Breast epithelium (tissue), 4 donors: ENCODE measurements at places on chromosomes 1 and 21. TPM values are rescaled to one million over a fixed set of nuclear protein-coding genes. Genes with fewer than 3 reads are reported as not detected.

- DNase-seq, result no peak
Observed at GRCh38 chr1:176932114-176933104, 232.1 kb downstream of the ASTN1 start.

CYP2J2 gene
- total RNA-seq, result 12.8 TPM

DNA sequence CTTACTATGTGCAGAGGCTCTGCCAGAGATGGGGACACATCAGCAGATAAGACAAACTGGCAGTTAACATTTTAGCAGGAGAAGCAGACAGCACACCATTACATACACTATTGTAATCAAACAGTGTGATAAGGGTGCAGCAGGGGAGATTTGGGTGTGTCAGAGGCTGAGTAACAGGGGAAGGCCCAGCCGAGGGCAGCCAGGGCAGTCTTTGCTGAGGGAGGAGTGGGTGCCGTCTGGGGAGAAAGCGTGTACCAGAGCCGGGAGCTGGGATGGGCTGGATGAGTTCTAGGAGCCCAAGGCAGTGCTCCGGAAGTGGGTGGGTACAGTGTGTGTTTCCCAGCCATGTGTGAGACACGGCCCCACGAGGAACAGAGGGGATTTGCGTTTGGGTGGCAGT is 31.2 kb downstream of the KCNA10 start:
- no peak for DNase-seq

- DNase-seq, result no peak
Observed at GRCh38 chr1:238457610-238458009, 566.9 kb upstream of the ZP4 start.

POU2F1 gene
- 29.0 TPM for total RNA-seq

PLA2G2A gene
- total RNA-seq, result 71.4 TPM

GNG4 gene
- total RNA-seq, result 0.15 TPM

OR2T2 gene
- total RNA-seq, result not detected

FMO5 gene
- 32.6 TPM for total RNA-seq

LCE1D gene
- not detected for total RNA-seq

DNA sequence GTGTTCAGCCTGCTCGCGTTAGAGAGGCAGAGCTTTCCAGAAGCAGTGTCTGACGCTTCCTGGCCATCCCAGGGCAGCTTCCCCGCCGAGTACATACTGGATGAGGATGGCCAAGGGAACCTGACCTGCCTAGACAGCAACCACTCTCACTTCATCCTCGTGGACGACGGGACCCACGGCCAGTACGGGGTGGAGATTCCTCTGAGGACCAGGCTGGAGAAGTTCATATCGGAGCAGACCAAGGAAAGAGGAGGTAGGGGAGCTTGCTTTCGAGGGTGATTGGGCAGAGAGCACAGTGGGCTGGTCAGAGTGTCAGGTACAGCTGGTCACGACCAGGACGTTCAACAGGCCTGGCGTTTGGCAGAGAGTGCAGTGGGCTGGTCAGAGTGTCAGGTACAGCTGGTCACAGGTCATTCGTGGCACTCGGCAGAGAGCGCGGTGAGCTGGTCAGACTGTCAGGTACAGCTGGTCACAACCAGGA is 22.4 kb downstream of the TRPM2 start:
- DNase-seq, result no peak

GRCh38 chr1:175493321-175494010 is 249.9 kb downstream of the TNR start:
- no peak for DNase-seq
